HS-27A (cell line): ENCODE measurements at places on chromosomes 2 and 18.

DNA sequence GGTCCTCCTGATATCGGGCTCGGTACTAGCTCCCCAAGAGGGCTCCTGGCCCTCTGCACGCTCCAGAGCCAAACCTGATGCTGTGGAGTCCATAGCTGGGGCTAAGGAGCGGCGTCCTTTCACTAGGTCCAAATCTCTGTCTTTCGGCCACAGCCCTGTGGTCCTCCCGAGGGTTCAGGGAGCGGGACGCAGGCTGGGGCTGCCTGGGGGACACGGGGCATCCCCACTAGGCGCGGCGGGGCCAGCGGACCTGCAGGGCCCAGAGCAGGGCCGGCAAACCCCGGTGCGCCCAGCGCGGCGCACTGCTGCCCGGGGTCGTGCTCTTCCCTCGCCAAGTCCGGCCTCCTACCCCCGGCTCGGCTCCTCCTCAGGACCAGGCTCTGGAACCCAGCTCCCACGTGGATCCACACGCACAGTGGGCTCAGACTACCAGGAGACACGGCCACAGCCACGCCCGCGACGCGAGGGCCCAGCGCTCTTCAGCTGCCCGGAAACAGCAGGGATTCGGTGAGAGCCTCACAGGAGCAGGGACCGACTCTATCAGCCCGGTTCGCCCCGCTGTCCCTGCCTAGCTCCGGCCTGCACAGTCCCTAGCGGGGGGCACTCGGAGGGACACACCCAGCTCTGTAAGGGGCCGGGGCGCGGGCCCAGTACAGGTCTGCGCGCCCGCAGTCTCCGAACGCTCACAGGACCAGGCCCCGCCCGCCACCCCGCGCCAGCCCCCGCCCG lies 593 bp downstream of the ZNF514 start:
- DNase-seq, result no peak

DNA sequence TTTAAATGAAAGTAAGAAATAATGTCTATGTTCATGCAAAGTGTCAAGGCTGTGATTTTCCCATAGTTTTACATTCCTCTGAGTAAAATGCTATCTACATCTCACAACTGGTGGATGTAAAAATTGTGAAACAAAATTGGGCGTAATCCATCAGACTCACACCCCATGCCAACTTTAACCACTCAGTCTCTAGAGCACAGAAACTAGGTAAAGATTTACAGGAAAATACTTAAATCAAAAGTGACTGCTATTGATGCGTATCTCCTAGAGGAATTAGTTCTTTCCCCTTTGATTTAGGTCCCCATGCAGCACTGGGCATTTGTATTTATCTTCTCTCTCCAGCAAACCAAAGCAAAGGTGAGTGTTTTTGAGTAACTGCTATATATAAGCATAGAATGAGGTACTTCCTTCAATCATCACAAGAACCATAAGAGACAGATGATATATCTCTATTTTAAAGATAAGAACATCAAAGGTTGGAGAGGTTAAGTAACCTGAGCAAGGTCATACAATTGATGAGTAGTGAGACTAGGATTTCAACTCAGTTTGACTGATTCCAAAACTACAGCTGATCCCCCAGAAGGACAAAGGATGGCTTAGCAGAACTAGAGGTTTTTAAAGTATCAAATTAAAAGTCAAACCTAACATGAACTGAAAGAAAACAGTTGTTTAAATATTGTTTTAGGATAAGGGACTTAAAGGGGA lies 594.0 kb upstream of the ACVR2A start:
- DNase-seq, result no peak

- DNase-seq, result no peak
These were observed 75.5 kb upstream of the ZNF532 start for GRCh38 chr18:58788971-58789875.

GRCh38 chr2:85564144-85564563 lies 2.9 kb upstream of the GGCX start:
- no peak for DNase-seq

GRCh38 chr2:206890926-206891325 lies 48.4 kb upstream of the CPO start:
- DNase-seq, result no peak

DNA sequence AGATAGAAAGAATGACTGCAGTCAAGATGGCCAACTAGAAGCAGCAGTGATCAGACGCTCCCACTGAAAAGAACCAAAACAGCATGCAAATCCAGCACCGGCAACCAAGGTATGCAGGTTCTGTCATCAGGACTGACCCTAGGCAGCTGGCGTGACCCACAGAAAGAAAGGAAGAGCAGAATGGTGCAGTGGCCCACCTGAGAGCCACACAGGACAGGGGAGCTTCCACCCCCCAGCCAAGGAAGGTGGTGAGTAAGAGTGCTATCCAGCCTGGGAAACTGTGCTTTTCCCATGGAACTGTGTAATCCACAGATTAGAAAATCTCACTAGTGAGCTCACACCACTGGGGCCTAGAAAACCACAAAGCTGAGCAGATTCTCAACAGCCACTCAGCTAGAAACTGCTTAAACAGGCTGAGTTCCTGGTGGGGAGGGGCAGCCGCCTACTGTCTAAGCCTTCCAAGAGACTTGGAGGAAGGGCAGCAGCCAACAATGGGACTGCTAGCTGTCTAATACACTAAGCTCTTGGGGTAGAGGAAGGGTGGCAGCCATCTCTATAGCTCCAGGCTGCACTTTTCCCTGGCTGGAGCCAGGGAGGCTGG lies 127.9 kb downstream of the EVA1A start:
- DNase-seq, result no peak

DNA sequence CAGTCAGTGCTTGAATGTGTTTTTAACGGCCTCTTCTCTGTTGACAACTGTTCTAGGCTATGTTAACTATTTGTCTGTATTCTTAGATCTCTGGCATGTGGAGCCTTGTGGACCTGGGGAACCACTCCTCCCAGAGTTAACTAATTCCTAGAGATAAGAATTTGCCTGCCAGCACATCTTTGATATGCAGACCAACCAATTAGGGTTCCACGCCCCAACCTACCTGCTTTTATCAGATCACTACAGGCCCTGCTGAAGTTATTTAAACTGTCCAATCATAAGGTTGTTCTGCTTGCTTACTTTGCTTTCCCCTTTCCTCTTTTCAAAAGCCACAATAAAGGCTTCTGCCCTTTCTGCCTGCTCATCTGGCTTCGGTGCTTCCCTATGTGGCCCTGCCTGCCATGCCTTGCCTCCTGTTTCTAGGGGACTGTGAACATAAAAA lies 8.5 kb upstream of the CYBRD1 start:
- DNase-seq, result no peak
